ENCODE measurements at places on chromosomes 16 and 17.

DNA sequence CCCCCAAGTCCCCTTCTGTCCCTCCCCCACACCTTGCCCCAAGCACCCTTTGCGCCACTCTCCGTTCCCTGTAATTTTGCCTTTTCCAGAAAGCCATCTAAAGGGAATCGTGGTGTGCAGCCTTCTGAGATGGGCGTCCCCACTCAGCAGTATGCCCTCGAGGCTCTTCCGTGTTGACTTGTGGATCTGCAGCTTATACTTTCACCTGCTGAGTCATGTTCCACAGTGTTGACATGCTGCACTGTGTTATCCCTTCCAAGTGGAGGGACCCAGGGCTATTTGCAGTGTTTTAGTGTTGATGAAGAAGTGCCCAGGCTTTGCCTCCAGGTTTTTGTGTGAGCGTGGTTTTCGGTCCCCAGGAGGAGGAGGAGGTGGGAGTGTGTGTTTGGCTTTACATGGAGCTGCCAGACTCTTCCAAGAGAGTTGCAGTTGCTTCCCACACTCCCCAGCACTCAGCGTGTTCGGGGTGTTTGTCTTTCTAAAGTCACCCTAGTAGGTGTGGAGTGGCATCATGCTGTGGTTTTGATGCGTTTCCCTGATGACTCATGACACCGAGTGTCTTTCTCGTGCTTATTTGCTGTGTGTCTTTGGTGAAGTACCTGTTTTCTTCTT is 32.1 kb upstream of the JPT2 start:
- DNase-seq: no peak

DNA sequence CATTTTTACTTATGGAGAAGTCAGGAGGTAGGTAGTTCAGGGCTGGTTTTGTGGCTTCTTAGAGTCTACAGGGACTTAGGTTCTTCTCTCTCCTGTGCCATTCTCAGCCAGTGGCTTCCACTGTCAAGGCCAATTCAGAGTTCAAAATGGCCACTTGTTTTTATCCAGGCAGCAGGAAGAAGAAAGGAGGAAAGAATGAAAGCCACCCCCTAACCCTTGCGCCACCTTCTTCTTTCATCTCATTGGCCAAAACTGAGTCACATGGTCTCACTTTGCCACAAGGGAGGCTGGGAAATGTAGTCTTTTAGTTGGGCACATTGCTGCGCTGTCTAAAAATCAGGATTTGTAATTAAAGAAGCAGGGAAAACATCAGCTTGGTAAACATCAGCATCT is 60.8 kb upstream of the MED9 start:
- peak; percentile 33 for DNase-seq

- no peak for DNase-seq
These were observed 7.0 kb downstream of the P2RX1 start for GRCh38 chr17:3909257-3909656.

DNA sequence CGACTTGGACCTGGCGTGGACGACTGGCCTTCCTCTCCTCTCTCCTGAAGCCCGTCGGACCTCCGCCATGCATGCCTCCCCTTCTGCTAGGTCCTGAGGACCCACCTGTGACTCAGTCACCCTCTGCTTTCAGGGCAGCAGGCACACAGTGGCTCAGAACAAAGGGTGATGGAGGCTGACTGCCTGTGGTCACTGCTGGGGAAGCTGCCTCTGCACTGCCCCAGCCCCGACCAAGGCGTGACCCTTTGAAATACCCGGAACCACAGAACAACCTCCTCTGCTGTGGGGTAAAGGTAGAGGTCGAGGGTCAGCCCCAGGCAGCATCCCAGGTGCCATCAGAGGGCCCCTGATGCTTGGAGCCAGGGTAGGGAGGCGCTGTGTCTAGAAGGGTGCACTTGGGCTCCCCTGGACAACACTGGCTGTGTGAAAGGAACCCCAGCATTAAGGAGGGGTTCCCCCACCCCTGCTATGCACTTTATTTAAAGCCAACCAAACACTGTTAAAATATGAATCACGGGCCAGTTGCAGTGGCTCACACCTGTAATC is 12.5 kb upstream of the SLC4A1 start:
- no peak for DNase-seq

DNA sequence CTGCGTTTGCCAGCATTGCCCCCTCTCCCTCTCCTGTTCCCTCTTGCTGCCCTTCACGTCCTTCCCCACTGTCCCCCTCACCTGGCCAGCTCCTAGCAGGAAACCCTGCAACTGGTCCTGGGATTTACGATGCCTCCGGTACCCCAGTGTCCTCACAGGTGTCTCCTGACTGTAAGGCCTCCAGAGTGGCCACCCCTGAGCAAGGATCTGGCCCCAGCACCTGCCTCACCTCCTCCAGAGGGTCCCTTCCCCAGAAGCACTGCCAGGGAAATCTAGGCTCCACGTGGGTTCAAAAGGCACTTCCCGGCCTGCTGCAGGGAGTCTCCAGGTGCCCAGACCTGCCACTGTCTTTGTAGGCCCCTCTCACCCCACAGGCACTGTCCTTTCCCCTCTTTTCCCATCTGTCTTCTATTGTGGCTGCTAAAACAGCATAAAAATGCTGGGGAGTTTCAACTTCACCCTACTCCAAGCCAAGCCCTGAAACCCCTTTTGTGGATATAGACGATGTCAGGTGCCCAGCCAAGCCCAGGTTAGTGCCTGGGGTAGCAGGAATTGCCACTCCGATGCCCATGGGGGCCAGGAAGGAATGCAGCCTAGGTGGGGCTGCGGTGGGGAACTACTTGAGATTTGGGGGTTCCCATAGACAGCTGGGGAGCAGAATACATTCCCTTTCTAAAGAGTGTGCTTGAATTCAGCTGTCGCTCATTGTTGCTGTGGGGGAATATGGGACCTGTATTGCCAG is 25.7 kb downstream of the RAB11FIP4 start:
- no peak for DNase-seq

- DNase-seq: no peak
These were observed 84.7 kb downstream of the YPEL2 start for GRCh38 chr17:59416184-59416583.

GRCh38 chr17:11308531-11308930 is 67.5 kb downstream of the SHISA6 start:
- no peak for DNase-seq

GRCh38 chr17:4267402-4267801 is 3.6 kb upstream of the ANKFY1 start:
- no peak for DNase-seq
